ENCODE measurements at places on chromosomes 5 and 9. TPM values are rescaled to one million over a fixed set of nuclear protein-coding genes. Genes with fewer than 3 reads are reported as not detected.

DNA sequence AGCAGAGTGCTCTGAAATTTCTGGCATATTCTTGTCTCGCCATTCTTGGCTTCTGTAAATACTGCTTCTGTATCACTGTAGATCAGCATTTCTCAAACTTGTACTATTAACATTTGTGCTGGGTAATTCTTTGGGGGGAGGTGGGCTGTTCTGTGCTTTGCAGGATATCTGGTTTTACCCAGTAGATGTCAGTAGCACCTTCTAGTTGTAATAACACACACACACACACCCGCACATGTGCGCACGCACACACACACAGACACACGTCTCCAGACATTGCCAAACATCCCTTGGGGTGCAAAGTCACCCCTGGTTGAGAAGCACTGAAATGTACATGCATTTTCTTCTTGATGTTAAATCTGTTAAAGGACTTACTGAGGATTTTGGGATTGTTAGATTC lies 304.1 kb downstream of the MAT2B start:
- DNase-seq: peak; percentile 15

- no peak for DNase-seq
These were observed 9.6 kb upstream of the KIF27 start for GRCh38 chr9:83930881-83931280.

GRCh38 chr5:107426872-107427271 lies 243.9 kb downstream of the EFNA5 start:
- no peak for DNase-seq

GRCh38 chr5:7961540-7961939 lies 92.6 kb downstream of the MTRR start:
- DNase-seq: no peak

- no peak for DNase-seq
These were observed 182.1 kb upstream of the TRIM32 start for GRCh38 chr9:116504893-116505480.

GRCh38 chr5:56012281-56012963 lies 17.7 kb upstream of the IL6ST start:
- DNase-seq: no peak

Gene IFNA13
- total RNA-seq: not detected

DNA sequence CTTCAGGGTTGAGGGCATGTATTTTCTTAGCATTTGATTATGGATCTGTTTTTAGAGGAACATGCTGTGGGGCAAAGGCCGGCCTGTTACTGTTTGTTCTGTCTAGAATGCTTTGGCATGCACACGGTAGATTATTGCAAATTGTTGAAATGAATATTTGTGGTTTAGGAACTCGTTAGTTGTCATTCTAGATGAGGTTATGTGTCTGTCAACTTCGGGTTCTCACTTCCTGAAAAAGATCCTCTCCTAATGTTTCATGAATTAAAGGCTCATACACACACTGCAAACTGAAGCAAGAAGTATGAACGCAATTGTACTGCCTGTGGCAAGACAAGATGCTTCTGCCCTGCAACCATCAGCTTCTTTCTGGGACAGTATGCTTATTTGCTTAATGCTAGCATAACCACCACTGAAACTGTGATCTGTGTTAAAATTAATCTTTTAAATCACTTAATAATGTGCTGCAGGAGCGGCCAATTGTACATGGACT lies 99.6 kb downstream of the BASP1 start:
- no peak for DNase-seq

DNA sequence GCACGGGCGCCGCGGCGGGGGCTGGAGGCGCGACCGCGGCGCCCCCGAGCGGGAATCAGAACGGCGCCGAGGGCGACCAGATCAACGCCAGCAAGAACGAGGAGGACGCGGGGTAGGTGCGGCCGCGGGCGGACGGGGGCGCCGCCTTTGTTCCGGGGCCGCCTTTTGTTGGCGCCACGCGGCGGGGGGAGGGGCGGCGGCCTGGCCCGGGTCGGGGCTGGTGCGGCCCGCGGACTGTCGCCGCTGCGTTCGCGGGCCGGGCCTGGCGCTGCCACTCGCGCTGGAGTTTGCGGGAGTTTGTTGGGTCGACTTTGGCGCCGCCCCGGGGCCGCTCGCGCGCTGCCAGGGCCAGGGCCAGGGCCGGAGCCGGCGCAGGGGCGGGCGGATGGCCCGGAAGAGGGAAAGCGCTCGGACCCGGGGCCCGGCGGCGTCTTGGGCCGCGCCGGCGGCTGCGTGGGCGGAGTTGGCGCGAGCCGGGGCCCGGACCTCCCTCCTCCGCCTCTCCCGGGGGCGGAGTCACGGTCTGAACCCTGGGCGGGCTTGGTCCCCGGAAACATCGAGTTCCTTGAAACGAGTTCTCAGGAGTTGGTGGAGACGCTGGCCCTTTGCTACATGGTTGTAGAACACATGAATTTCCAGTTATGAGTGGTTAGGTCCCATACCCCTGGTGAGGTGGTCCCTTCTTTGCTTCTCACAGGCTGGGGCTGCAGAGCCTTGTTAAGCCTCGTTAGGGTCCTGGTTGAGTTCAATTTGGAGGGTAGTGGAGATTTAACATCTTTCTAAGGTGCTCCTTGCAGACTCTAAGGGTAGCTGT lies 809 bp downstream of the HNRNPAB start:
- DNase-seq: peak; percentile 76

DNA sequence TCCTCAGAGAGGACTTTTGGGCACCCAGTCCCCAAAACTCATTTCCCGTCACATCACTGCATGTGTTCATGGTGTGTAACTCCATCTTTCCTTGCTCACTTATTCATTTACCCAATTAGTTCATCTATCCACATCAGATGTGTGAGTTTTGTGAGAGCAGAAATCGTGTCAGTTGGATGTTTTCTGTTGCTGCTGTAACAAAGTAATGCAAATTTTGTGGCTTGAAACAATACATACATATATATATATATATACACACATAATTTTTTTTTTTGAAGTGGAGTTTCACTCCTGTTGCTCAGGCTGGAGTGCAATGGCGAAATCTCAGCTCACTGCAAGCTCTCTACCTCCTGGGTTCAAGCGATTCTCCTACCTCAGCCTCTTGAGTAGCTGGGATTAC lies 70.5 kb upstream of the BOD1 start:
- DNase-seq: no peak

Gene PCDHGA1
- 4.6 TPM for total RNA-seq

GRCh38 chr9:106801816-106802215 lies 61.1 kb upstream of the ZNF462 start:
- DNase-seq: no peak

DNA sequence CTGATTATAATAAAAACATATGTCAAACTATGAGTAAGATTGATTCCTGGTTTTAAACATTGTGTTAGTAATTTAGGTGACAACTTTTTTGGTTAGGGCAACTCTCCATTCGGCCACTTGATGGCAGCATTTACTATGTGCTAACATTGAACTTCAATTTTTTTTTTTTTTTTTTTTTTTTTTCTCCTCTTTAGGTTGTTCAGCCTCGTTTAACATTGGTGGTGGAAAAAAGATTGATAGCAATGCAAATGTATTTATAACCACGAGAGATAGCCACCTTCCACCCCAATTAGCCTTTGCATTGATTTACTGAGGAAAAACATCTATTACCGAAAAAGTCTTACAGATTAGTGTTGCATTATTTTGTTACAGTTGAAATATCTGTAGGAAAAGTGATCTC lies 159.1 kb downstream of the CSNK1G3 start:
- peak; percentile 59 for DNase-seq

DNA sequence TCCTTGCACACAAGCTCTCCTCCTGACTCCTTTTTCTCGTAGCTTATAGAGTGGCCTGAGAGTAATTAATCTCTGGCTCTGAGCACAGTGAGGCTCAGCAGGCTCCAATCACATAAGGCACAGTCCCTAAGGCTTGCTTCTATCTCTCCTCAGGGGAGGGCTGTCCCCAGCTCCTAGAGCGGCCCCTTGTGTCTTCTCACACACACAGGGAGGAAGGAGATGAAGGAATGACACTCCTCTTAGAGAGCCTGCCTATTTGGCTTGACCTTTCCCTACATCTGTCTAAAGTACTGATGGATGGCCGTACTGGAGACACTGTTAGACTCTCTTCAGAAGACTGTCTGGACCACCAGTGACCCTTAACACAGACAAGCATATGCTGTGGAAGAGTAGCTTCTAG lies 12.9 kb downstream of the TAS2R1 start:
- no peak for DNase-seq

DNA sequence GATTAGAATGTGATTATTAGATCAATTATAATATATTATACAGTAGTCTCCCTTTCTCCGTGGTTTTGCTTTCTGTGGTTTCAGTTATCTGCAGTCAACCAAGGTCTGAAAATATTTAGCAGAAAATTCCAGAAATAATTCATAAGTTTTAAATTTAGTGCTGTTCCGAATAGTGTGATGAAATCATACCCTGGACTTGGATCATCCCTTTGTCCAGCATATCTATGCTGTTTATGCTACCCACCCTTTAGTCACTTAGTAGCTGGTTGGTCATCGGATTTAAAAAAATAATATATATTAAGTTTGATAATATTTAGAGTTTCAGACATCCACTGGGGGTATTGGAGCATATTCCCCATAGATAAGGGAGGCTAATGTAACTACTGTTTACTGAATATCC lies 19.6 kb downstream of the RMI1 start:
- no peak for DNase-seq

GRCh38 chr9:128148509-128149000 lies 698 bp upstream of the LCN2 start:
- no peak for DNase-seq

Gene MFAP3
- 45.3 TPM for total RNA-seq

DNA sequence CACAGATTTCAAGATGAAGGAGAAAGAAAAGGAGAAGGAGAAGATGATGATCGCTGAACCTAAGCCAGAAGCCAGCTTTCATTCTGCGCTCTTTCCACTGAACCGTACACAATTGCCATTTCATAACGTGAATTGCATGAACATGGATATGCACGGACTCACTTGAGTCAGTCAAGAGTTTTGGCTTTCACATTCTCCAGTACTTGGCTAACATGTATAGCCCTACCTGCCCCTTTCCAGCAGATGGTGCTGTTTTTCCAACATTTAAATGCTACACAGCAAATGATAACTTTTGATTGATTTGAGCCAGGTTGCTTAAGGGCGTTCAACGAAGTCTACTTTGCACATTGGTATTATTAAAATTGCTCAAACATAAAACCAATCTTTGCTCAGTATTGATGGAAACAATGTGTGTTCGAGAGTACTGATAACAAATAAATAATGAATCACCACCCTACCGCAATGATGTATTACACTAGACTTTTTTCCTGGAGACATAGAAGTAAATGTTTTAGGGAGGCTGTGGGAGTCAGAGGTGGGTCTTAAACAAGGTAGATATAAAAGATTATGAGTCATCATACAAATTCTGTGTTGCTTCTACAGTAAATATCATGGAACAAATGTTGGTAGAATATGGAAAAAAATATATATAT lies 196.4 kb downstream of the TRPM3 start:
- peak; percentile 16 for DNase-seq
